ENCODE measurements at places on chromosomes 4 and X.
A peak's percentile ranks its signal among the peaks of the same experiment; 100 is the strongest.

DNA sequence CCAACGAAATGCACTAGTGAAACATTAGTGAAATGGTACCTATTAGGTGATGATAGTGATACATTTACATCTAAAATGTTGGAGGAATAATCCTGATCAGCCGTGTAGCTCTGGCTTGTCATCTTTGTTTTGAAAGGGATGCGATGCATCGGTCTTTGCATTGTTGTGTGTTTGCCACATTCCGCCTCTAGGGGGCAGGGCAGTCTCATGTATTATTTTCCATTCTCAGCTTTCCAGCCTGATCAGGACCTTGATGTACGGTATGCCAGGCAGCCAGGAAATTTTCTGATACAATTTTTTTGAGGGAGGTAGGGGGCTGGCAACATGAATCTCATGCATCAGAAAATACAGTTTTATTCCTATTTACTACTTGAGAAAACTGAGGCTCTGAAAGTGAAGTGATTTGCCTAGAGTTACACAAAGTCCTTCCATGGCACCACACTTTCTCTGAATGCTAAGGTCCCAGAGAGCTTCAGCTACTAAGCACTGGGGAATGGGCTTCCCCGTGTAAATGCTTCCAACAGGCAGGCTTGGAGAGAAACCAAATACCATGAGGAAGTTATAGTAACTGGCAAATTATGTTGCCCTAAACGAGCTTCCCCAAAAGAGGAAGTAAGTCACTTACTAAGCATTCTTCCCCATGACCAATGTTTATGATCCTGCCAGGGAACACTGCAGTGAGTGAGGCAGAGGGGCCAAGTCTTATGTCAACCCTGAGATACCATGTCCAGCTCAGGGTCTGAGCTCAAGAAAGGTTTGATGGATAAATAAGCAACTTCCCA lies 31.8 kb upstream of the IQSEC2 start:
- no peak for DNase-seq

GRCh38 chr4:57719456-57719855 lies 609.3 kb upstream of the IGFBP7 start:
- DNase-seq = no peak

DNA sequence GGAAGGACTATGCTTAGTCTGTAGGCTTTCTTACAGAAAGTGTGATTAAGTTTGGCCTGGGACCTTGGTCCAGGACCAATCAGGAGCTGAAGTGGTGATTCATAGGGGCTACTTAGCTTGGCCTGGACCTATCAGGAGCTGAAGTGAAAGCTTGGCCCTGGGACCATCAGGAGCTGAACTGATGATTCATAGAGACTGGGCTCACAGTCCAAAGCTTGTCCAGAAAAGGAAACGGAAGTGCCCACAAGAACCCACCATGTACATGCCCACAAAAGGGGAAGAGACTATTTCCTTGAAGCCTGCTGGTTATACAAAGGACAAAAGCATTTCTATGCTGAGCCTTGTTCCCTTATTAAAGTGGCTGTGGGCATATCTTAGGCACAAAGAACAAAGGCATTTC lies 12.6 kb downstream of the TENT5D start:
- no peak for DNase-seq

- no peak for DNase-seq
Measured at GRCh38 chrX:148915474-148915873, 415.1 kb downstream of the AFF2 start.

DNA sequence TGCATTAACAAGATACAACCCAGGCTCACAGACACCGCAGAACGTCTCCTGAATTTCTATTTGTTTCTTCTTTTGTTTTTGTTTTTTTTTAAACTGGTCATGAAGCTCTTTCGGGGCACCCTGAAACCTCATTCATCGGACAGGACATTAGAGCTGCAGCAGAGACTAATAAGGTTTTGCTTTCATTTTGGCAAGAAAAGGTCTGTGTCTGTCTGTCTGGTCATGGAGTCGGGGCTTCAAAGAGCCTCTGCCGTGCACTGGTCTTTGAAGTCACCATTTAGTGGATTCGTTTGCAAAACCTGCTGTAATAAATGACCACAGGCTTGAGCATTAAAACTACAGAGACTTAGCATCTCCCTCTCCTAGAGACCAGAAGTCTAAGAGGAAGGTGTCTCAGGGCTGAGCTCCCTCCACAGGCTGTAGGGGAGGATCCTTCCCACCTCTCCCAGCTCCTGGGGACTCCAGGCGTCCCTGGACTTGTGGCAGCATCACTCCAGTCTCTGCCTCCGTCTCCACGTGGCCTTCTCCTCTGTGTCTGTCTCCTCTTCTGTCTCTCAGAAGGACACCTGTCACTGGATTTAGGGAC lies 247.5 kb downstream of the CRLF2 start:
- DNase-seq = no peak

DNA sequence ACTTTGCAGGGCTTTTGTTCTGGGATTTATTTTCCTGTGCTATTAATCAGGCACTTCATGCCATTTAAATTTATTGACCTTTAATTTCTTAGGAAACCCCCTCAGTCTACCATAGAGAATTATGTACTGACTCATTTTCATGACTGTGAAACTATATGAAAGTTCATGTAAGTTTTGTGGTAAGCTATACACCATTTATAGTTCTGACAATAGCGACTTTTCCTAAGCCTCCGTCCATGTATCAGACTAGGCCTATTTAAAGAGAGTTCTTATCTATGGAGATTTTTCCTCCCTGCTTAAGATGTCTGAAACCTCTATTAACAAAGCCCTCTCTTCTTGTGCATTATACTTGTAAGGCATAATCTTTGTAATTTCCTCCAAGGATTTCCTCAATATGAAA lies 111.6 kb downstream of the AFF2 start:
- DNase-seq = no peak

- no peak for DNase-seq
Measured at GRCh38 chr4:5079581-5079980, 28.3 kb downstream of the STK32B start.

DNA sequence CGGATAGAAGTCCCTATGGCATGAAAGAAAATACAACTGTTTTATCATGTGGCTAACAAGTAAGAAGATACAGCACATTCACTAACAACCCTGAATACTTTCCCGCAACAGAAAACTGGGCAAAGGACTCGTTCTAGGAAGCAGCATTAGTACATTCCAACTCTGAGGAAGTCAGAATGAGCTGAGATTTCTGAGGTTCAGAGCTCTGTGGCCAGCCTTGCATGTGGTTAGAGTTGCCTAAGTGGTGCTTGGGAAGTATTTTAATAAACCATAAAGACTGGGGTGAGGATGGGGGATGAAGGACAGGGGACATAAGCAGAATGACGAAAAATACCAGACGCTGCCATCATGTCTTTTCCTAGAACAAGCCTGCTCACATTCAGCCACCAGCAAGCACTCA lies 82.2 kb downstream of the EFHC2 start:
- no peak for DNase-seq

GRCh38 chrX:153438532-153438931 lies 7.3 kb downstream of the TREX2 start:
- DNase-seq = peak; percentile 9

- no peak for DNase-seq
Measured at GRCh38 chrX:100623001-100623400, 13.6 kb downstream of the TSPAN6 start.

DNA sequence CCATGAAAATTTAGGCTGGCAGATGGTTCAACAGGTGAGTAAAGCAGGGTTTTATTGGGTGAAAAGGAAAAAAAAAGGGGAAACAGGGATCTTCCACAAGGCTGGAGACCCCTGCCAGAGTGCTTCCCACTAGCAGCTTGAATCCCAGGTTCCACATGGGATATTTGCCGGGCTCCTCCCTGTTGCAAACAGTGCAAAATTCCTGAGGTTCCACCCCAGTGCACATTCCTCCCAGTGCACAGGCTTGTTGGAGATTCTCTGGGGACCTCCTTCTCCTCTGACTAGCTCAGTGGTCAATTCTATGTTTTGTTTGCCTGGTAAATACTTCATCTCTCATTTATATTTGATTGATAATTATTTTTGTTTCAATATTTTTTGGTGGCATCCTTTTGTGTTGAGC lies 66.4 kb upstream of the UGT2B15 start:
- DNase-seq = no peak

- DNase-seq = no peak
Measured at GRCh38 chr4:138611721-138612120, 369.6 kb upstream of the SLC7A11 start.

DNA sequence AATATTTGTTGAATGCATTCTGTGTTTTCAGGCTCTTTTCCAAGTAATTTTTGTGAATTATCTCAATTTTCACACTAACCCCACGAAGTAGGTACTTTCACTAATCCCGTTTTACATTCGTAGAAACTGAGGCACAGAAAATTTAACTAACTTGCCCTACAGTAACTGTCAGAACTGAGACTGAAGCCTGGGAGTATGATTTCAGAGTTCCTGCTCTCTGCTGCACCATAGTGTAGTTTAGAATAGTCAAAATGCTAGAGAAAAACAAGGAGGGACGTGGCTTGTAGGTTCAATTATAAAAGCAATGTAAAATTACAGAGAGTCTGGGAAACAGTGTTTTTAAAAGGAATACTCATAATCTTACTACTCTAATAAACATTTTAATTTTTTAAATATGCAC lies 2.2 kb downstream of the CLCN3 start:
- no peak for DNase-seq

DNA sequence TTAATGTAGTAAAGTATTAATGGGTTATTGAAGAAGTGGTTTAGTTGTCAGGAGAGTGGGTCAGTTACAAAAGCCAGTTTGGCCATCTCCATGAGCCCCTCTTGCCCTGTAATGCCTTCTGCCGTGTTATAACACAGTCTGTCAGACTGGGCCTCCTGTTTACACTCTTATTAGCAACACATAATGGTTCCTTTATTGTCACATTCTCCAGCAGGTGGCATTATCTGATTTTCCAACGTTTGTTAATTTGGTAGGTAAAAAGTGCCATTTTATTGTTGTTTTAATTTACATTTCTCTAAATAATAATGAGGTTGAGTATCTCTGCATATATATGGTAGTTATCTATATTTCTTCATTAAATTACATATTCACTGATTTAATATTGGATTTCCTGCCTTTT lies 560.8 kb downstream of the FGF13 start:
- DNase-seq = no peak

GRCh38 chr4:148452970-148453369 lies 10.8 kb upstream of the NR3C2 start:
- DNase-seq = no peak

DNA sequence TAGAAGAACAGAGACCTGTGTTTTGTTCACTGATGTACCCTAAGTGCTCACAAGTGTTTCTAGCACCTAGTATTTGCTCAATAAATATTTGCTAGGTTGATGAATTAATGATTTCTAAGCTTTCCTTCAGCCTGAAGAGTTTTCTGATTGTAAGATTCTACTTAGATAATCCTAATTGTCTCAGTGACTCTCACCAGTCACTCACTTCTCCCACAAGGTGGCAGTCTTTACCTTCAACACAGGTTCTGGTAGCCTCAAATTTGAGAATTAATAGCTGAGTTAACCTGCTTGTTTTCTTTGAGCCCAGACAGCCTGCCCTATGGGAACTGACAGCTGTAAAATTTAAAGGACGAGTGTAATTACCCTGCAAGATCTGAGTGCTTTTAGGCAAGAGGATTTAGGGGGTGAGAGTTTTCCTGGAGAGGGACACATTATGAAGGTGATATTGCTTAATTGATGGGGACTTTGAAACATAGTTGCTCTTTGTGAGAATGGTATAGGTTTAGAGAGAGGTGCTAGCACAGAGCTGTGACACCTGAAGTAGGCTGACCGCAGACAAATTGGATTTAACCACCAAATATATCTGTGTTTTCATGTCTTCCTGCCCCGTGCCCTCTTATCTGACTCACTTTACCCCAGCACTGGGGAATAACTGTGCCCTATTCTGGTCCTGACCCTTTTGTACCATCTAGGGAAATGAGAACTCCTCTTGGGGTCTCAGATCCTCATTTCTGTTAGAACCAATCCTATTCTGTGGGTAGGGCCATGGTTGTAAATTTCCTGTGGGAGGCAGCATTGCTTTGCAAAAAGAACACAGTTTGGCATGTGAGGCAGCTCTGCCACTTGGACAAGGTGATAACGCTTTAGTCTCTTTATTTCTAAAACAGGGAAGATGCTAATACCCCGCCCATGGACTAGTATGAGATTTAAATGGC lies 27.7 kb downstream of the CD38 start:
- DNase-seq = peak; percentile 39

DNA sequence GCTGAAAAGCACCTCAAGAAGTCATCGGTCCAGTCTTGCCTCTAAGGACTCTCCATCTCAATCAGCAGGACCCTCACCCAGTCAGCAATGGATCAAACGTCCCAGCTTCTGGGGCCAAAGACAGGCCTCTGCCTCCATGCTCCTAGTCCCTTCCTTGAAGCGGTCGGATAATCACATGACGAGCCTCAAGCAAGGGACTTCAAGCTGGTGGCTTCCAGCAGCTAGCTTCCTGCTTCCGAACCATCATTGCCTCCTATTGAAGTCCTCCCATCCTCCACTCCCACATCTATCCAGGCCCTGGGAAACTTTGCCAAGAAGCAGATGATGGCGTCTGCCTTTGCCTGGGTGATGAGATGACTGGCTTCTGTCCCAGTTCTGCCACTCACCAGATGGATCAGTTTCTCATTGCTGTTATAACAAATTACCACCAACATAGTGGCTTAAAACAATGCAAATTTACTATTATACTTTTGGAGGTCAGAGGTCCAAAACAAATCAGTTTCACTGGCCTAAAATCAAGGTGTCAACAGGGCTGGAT lies 135.2 kb upstream of the MAMLD1 start:
- no peak for DNase-seq

All from NCI-H524 treated with DMSO at 0.1 percent for 48 hours (cell line).